ENCODE measurements at places on chromosomes 6 and 20. TPM values are rescaled to one million over a fixed set of nuclear protein-coding genes. Genes with fewer than 3 reads are reported as not detected.

Gene PDYN
- total RNA-seq, result not detected

Gene TLDC2
- total RNA-seq, result not detected

Gene MMP24
- 0.07 TPM for total RNA-seq

Gene SASH1
- total RNA-seq, result 7.2 TPM

Gene PROKR2
- total RNA-seq, result not detected

Gene UST
- 20.7 TPM for total RNA-seq
